ENCODE measurements at places on chromosomes 5 and 9.

GRCh38 chr9:133884907-133885744, 107.0 kb downstream of the VAV2 start:
- DNase-seq: no peak

- no peak for DNase-seq
Measured at GRCh38 chr5:54834121-54834842, 151.1 kb downstream of the ESM1 start.

DNA sequence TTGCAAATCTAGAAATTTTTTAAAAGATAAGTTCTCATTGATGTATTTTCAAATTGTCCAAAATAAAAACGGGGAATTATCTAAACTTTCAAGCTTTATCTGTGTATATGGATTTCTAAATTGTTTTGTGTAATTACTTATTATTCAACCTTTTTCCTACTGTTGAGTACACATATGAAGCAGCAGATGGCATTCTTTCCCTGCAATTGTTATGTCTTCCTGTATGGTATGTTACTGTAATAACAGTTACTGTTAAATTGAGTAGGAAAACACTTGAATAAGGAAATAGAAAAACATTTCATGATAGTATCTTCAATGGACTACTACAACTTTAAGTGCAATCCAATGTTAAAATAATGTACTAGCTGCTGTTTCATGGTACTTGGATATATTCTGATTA, 124.8 kb downstream of the RANBP17 start:
- DNase-seq: no peak

GRCh38 chr5:3512361-3513095, 83.1 kb upstream of the IRX1 start:
- DNase-seq: no peak

DNA sequence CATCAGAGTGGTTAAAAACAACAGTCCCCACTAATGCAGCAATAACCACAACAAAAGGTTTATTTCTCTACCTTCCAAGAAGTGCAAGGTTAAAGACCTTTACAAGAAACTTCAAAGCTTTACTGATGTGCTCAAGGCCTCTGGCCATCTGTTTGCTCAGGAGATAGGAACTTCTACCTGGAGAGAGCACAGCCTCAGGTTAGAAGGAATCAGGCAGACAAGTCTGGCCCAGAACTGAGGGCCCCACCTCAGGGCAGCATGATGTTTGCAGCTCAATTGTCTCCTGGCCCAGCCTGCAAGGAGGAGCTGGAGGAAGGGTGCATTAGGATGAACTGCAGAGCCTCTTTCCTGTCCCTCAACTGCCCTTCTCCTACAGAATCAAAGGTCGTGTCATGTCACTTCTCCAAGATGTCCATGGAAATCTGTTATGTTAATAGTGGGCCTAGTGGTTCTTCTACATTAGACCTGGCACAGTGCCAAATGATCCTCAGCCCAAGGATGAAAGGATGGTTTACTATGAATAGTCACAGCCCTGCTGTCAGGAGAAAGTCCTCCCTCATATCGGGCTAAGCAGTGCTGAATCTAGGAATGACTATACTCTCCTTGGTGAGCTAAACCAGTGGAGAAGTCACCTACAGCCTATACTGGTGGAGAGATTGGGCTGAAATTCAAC, 98.9 kb upstream of the NTRK2 start:
- DNase-seq: no peak

- no peak for DNase-seq
Measured at GRCh38 chr5:34743878-34744277, 87.8 kb downstream of the RAI14 start.

GRCh38 chr5:10332301-10332700, 21.2 kb upstream of the MARCHF6 start:
- no peak for DNase-seq

GRCh38 chr5:139132515-139132914, 65.7 kb downstream of the SIL1 start:
- DNase-seq: no peak

GRCh38 chr5:51468196-51468595, 84.9 kb downstream of the ISL1 start:
- DNase-seq: no peak

- peak; percentile 51 for DNase-seq
Measured at GRCh38 chr9:89428901-89429890, 68.7 kb downstream of the SEMA4D start.

GRCh38 chr9:133201424-133202144, 7.5 kb downstream of the OBP2B start:
- no peak for DNase-seq

DNA sequence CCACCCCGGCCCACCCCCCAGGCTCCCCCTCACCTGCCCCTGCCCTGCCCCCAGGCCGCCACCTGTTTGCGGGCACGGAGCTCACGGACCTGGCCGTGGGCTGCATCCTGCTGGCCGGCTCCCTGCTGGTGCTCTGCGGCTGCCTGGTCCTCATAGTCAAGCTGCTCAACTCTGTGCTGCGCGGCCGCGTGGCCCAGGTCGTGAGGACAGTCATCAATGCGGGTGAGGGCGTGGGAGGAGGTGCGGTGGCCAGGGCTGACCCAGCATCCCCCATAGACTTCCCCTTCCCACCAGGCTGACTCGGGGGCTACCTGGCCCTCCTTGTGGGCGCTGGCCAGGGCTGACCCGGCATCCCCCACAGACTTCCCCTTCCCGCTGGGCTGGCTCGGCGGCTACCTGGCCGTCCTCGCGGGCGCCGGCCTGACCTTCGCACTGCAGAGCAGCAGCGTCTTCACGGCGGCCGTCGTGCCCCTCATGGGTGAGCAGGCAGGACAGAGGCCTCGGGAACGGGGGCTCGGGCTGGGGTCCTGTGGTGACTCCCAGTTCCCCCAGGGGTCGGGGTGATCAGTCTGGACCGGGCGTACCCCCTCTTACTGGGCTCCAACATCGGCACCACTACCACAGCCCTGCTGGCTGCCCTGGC, 3.5 kb downstream of the SLC34A3 start:
- DNase-seq: no peak

- DNase-seq: no peak
Measured at GRCh38 chr5:35405938-35406337, 175.7 kb upstream of the PRLR start.

DNA sequence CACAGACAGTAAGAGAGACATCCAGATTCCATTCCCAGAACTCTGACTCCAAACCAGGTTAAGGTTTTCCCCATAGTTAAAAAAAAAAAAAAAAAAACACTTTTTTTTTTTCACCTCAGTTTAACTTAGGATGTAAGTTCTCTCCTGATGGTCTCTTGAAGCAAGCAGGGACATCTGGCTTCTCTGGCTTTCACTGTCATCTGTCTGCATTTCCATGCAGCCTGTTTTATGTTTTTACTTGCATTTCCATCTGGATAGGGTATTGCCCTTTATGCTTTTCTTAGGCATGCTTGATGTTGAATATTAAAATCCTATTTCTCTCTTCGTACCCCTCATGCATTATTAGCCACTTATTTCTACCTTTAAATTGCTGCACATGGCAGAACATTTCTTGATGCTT, 135.3 kb upstream of the WWC1 start:
- DNase-seq: no peak

DNA sequence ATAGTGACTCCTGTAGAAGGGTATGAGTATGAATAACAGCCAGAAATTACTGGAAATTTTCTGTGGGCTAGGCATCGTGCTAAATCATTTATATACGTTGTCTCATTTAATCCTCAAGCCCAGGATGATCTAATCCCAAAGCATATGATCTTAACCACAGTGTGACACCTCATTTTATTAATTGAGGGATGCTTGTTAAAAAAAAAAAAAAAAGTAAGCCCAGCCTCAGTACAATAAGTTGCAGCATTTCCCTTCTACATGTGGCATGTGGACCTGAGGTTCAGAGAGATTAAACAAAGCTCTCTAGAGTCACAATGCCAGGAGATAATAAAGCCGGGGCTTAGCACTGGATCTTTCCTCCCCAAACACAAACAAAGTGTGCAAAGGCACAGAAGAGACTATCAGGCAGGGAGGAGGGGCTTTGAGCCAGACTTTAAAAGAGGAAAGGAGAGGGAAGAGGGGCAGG, 49.5 kb downstream of the KLF4 start:
- DNase-seq: no peak

GRCh38 chr5:173028811-173029327, 27.3 kb upstream of the CREBRF start:
- DNase-seq: no peak

- no peak for DNase-seq
Measured at GRCh38 chr9:77019236-77019925, at the start of gene FOXB2. Gene FOXB2, plus strand, starts transcription at chr9:77019655. Its CDS starts 0 bp downstream, at chr9:77019655.

DNA sequence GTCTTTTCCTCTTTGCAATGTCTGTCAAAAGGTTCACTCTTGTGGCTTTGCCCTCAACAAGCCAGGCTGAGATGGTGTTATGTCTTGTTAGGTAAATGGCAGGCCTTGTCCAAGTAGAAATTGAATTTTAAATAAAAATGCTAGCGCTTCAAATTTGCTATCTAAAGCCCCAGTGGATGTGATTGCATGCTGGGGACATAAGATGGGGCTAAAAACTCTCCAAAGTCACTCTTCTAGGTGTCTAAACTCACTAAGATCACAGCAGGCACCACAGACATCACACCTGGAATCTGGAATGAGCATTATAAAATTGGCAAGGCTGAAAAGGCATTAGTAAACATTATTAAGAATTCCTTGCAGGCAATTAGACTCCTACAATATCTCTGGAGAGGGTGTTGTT, 262.7 kb upstream of the CLINT1 start:
- DNase-seq: no peak

DNA sequence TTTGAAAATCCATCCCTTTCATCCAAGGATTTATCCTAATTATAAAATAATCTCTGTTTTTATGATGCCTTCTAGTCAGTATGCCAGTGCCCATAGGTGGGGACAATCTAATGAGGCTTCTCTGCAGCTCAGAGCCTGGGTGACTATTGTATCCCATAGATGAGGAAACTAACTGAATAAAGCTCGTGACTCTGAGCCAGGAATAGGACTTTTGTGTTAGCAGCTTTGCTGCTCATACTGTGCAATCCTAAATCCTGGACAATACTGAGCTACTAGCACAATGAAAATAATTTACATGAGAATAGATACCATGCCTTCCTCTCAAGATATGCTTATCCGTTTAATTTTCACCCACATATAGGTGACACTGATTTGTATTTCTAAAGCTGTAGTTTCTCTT, 443.0 kb downstream of the PLK2 start:
- no peak for DNase-seq

- no peak for DNase-seq
Measured at GRCh38 chr5:163565931-163566608, 60.7 kb downstream of the MAT2B start.

GRCh38 chr5:44384816-44385215, 4.4 kb downstream of the FGF10 start:
- DNase-seq: no peak

DNA sequence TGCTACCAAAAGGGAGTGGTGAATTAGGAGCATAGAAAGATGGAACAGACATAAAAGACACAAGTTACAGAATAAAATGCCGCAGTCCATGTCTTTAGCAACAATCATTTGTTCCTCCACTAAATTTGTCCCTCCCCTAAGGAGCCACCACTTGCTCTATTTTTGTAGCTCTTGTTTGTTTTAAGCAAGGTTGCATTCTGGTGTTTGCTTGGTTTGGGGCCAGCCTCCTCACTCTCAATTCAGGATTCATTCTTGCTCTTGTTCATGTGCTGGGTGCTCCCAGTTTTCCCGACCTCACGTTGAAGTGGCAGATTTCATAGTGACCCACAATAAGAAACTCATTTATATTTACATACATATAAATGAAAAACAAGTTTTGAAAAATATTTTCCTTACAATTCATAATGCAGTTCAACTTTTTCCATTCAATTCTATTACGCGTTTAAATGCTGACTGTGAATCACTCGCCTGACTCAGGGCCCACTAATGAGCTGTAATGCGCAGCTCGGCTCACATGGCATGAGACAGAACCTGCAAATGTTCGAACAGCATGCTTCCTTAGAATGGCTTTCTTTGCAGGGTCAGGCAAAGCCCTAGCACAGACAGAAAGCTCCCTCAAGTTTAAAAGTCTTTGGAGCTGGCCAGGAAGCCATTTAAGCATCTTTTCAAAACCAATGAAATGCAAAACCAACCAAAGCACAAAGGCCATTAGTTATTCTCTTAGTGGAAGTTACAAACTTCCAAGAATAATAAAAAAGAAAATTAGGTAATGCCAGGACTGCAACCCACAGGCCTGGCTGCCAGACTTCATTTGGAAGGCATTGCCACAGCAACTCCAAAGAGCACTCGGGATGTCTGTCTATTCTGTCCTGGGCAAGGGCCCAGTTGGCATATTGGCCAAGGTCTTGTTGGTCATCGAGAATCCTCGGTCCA, 41.7 kb downstream of the RETREG1 start:
- no peak for DNase-seq

GRCh38 chr5:66333192-66333591, 189.1 kb downstream of the SREK1 start:
- DNase-seq: no peak

GRCh38 chr9:97892421-97892820, 29.9 kb downstream of the TRMO start:
- DNase-seq: no peak

GRCh38 chr5:56596155-56596554, 219.2 kb upstream of the MAP3K1 start:
- DNase-seq: no peak

GRCh38 chr9:106970219-106970975, 107.4 kb downstream of the ZNF462 start:
- DNase-seq: no peak

- DNase-seq: no peak
Measured at GRCh38 chr5:133147815-133148567, 96.2 kb downstream of the HSPA4 start.

DNA sequence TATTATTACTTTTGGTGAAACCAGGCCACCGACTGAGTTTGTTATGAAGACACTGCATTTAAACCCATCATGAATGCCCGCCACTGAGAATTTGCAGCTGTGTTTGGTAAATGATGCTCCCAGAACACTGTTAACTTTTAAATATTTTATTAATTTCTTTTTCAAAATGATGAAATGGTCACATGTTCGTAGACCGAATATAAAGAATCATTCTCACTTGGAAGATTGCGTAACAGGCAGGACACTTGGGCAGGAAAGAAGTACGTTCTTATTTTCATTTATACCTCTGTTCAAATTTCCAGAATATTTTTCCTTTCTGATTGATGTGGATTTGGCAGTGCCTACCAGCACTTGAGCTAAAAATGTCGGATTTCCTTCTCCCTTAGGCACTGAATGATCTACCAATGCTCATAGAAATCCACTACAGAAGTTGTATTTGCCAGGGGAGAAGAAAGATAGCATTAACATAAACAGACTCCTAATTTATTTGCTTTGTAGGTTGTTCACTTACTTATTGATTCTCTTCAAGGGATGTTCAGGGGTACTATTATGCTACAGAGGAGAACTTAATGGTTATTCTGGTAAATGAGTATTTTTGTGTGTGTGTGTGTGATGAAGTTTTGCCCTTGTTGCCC, 13.8 kb downstream of the CYFIP2 start:
- no peak for DNase-seq

GRCh38 chr9:91073049-91073810, 271.6 kb downstream of the SYK start:
- DNase-seq: no peak

GRCh38 chr5:167785106-167785505, 506.3 kb upstream of the WWC1 start:
- no peak for DNase-seq

Data from K562 (cell line).